ENCODE measurements at places on chromosomes 5 and 9.

- DNase-seq, result peak; percentile 36
Observed at GRCh38 chr9:77488439-77489126, 159.5 kb downstream of the GNA14 start.

- DNase-seq, result no peak
Observed at GRCh38 chr9:115016344-115016743, 86.0 kb upstream of the TNFSF8 start.

DNA sequence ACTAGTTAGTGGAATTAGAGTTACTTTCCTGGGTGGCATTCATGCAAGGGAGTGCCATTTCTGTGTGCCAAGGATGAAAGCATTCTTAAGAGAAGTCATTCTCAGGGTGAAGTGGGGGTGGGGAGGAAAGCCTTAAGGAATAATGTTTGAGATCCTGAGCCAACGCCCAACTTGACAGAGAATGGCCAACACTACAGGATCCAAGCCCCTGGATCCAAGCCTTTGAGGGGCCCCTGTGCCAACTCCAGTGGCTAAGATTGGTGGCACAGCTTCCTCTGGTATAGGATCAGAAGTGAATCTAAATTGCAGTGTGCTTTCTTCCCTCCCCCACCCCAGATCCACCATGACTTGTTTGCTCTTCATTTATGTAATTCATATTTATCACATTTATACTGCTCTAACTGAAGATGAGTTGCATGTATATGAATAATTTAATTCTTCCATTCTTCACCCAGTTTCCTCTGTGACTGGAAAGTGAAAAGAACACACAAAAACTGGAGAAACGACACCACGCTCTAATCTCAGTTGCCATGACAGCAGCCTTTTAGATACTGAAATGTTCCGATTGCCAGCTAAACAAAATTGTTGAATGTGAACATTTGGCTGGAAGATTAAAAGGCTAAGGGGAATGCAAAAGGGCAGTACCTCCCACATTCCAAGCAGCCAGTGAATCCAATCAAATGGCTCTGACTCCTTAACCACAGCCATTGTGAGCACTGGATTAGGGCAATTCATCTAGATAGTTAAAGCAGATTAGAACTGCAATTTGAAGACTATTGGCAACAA lies 4.5 kb downstream of the ZNF608 start:
- DNase-seq, result no peak

GRCh38 chr5:1537603-1538154 lies 13.9 kb upstream of the LPCAT1 start:
- peak; percentile 20 for DNase-seq

DNA sequence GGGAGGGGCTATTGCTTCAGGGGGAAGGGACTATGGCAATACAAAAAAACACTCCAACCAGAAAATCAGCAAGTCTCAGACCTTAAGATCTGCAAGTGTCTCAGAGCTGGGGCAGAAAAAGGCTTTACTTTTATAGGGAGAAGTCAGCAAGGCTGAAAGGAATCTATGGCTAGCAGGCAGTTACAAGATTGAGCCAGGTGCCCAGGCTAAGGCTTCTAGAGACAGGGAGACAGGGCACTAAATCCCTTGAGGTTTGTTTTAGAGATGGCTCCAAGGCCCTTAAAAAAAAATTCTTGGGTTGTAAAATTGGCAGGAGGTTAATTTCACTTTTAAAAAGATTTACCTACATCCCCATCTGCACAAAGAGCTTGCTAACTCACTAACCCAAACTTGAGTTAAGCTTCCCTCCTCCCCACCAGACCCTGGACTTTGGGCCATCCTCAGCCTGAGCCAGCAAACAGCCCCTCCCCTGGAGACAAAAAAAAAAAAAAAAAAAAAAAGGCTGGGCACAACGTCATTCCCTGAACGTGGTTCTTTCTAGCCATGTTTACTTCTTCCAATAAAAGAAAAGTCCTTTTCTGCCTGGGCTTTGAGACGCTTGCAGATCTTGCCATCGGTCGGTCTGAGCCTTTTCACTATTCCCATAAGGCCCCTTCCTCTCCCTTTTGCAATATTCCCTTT lies 17.9 kb downstream of the NIPAL4 start:
- no peak for DNase-seq

GRCh38 chr5:173534664-173535063 lies 81.8 kb downstream of the BOD1 start:
- DNase-seq, result no peak

GRCh38 chr9:116673375-116673774 lies 13.7 kb upstream of the TRIM32 start:
- no peak for DNase-seq

GRCh38 chr9:107228496-107229039 lies 54.5 kb upstream of the RAD23B start:
- no peak for DNase-seq

DNA sequence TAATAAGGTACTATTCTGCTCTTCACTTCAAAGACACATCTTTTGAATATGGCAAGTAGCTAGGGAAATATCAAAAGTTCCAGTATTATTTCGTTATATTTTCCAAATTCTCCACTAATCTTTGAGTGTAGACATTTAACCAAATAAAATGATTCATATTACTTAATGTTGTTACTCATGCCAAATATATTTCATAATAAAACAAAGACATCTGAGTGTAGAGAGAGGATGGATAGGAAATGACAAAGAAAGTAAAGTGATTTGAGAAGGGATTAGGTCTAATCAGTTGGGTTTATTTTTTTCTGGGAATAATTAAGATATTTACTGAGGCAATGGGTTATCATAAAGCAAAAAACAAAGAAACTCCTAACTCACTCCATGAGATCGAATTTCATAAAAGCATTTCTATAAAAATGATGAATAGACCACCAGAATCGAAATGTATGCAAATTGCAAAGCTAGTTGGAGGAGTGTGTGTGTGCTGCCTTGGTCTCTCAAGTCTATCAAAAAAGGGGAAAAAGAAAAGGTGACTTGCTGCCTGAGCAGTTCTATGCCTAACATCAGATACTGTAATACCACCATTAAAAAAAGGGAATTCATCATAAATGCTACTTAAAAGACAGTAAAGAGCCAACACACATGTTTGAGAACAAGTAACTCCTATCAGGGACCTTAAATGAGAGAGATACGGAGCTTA lies 255.5 kb downstream of the PDE4D start:
- no peak for DNase-seq

GRCh38 chr9:123894822-123895221 lies 35.1 kb downstream of the DENND1A start:
- no peak for DNase-seq

GRCh38 chr5:21688655-21689054 lies 1164.5 kb downstream of the CDH12 start:
- DNase-seq, result no peak

DNA sequence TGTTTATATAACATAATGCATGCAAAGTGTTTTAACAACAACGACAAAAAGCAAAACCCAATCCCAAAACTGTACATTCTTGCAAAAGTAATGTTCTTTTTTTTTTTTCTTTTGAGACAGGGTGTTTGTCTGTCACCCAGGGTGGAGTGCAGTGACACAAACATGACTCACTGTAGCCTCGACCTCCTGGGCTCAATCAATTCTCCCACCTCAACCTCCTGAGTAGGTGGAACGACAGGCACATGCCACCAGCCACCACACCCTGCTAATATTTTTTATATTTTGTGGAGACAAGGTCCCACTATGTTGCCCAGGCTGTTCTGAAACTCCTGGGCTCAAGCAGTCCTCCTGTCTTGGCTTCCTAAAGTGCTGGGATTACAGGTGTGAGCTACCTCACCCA lies 13.6 kb upstream of the HAVCR1 start:
- no peak for DNase-seq

GRCh38 chr5:106290841-106291240 lies 1379.9 kb downstream of the EFNA5 start:
- no peak for DNase-seq

GRCh38 chr5:73867345-73868335 lies 241.6 kb downstream of the ARHGEF28 start:
- no peak for DNase-seq

DNA sequence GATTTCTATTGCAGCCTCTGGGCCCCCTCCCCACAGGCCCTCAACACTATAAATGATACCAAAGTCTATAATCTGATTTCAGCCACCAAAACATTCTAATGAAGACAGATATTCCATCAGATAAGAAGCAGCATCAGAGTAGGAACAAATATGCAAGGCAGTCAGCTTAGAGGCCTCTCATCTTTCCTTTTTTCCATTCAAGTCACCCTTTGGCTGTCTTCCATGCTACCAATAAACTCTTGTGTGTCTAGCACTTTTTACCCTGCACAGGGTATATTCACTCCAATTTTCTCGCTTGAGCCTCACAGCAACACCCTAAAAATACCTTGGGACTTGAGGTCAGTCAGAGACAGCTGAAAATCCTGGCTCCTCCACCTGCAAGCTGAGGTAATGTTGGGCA lies 193.7 kb downstream of the BRINP1 start:
- DNase-seq, result no peak

DNA sequence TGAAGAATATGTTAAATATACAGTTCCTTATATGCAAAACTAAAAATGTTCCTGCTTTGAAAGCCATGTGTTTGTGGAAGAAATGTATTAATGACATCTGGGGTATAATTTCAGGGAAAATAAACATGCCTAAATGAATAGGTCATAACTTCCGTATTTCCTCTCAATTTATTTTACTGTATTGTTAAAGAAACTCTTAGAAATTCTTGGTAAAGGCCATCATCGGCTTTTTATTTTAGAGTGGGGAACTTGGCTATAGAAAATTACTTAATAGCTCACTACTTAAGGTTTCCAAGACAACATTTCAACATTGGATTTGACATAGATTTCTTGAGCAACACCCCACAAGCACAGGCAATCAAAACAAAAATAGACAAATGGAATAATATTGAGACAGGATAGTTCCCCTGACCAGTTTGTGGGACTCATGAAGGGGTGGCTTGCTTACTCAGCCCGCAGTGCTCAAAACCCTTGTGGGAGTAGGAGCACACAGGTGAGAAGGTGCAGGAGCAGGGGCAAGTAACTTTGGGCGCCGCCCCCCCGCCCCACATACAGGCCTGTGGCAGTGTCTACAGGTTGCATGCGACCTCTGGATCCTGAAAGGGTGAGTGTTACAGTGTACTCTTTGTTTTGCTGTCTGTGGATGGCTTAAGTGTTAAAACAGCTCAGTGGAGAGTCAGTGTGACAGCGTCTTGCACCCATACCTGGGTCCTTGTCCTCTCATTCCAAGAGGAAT lies 891.4 kb upstream of the C9orf72 start:
- no peak for DNase-seq

GRCh38 chr9:106921341-106921899 lies 58.5 kb downstream of the ZNF462 start:
- no peak for DNase-seq

- no peak for DNase-seq
Observed at GRCh38 chr9:115416299-115416698, 298.3 kb upstream of the TNC start.

DNA sequence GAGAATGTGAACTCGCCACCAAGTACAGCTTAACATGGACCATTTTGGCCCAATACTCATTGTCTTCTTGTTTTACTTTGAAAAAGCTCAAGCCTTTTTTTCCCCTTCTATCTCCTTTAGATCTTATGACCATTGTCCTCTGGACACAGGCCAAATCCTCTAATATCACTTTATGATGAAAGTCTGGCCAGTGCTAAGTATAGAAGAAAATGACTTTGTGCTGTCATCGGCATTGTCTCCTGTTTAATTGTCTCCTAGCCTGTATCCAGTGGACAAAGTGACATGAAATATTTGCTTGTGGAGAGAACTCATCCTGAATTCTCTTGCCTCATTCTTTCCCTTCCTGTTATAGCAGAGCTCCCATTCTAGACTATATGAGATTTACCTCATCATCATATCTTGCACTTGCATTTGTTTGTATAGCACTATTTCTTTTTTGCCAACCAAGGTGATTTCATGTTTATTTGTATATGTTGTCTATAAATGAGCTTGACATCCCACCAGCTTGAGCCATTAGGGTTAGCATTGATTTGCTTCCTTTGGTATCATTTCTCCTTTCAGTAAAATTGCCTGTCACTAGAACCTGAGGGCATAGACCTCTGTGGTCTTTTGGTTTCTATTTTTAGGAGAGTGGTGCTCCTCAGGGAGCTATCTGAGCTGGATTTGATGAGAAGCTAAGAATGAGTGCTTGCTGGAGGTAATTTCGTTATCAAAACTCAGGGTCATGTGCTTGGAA lies 18.8 kb upstream of the TNFAIP8 start:
- no peak for DNase-seq

GRCh38 chr9:110874963-110875674 lies 163.2 kb downstream of the LPAR1 start:
- DNase-seq, result peak; percentile 83

DNA sequence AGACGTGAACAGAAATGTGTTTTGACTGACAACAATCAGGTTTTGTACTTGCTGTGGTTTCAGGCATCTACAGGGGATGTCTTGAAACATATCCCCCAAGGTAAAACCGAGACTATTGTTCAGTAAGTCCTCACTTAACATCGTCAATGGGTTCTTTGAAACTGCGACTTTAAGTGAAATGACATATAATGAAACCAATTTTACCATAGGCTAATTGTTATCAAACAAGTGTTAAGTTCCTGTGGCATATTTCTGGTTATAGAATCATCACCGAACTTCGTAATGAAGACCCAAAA lies 16.4 kb upstream of the OMD start:
- DNase-seq, result no peak

GRCh38 chr9:84609779-84610178 lies 59.8 kb upstream of the NTRK2 start:
- no peak for DNase-seq

GRCh38 chr9:77922591-77922990 lies 109.0 kb downstream of the GNAQ start:
- DNase-seq, result no peak

GRCh38 chr9:81621118-81621517 lies 68.2 kb downstream of the TLE1 start:
- no peak for DNase-seq

- DNase-seq, result no peak
Observed at GRCh38 chr9:105712297-105712696, 18.0 kb downstream of the TMEM38B start.

- no peak for DNase-seq
Observed at GRCh38 chr9:129403779-129404620, 216.9 kb downstream of the C9orf50 start.

- no peak for DNase-seq
Observed at GRCh38 chr9:29976981-29977380, 2403.7 kb upstream of the C9orf72 start.

DNA sequence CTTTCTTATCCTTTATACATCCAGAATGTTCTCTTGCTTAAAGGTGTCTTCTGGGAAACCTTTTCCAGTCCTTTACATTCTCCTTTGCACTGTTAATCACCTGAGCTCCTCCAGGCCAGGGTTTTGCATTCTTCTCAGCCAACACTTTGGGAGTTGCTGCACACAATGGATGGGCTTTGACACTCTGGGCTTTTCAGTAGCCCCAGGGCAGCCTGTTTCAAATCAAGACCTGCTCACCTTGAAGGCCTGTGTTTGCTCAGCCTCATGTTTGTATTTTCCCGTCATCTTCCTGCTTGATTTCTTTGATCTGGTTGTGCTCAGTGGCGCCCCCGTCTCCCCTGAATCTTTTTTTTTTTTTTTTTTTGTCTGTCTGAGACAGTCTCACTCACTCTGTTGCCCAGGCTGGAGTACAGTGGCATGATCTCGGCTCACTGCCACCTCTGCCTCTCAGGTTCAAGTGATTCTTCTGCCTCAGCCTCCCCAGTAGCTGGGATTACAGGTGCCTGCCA lies 41.0 kb downstream of the DMRT1 start:
- no peak for DNase-seq
